ENCODE measurements at places on chromosomes 3 and 15.

DNA sequence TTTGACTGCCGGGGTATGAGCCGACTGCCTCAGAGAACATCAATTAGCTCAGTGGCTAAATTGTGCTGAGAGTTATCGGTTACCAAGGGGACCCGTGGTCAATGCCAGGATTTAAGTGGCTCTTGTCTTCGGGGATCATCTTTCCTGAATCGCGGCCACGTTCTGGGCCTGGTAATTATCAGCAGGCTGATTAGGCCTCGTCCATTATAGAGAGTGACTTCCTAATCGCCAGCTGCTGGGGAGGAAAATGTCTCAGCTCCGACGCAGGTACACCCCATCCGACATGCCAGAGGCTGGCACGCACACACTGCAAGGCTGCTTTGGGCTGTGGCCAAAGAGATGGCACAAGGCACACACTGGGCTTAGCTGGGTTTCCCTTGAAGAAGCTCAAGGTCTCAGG, 10.6 kb downstream of the TRH start:
- DNase-seq = no peak

DNA sequence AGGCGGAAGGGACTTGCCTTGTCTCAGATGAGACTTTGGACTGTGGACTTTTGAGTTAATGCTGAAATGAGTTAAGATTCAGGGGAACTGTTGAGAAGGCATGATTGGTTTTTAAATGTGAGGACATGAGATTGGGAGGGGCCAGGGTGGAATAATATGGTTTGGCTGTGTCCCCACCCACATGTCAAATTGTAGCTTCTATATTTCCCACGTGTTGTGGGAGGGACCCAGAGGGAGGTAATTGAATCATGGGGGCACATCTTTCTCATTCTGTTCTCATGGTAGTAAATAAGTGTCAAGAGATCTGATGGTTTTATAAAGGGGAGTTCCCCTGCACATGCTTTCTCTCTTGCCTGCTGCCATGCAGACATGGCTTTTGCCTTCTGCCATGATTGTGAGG, 89.2 kb downstream of the CGGBP1 start:
- DNase-seq = no peak

- DNase-seq = no peak
Observed at GRCh38 chr3:153704115-153704514, 417.1 kb upstream of the ARHGEF26 start.

- no peak for DNase-seq
Observed at GRCh38 chr3:72065236-72065635, 280.3 kb upstream of the PROK2 start.

GRCh38 chr3:54541369-54541768, 386.5 kb downstream of the LRTM1 start:
- no peak for DNase-seq

- DNase-seq = no peak
Observed at GRCh38 chr3:129045675-129046036, 14.9 kb upstream of the GP9 start.

GRCh38 chr3:127110982-127111693, 81.8 kb upstream of the PRR23E start:
- DNase-seq = no peak

DNA sequence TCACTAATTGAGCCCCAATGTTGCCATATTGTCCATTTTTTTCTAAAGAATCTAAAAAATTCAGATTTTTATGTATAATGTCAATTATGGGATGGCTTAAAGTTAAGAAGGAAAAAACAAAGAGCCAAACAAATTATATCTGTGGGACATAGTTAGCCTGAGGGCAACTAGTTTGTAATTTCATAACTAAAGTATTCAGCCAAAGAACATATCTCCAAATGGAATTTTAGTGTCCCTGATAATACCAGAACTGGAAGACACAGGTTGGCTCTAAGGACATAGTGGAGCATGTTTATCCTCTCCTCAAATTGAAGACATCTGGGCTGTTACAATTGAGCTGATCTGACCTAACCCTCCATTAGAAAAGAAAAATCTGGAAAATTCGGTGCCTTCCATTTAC, 144.2 kb downstream of the IL1RAP start:
- DNase-seq = no peak

- DNase-seq = no peak
Observed at GRCh38 chr15:40226736-40227135, 12.1 kb upstream of the PAK6 start.

- no peak for DNase-seq
Observed at GRCh38 chr3:134642445-134643149, 8.2 kb downstream of the KY start.

DNA sequence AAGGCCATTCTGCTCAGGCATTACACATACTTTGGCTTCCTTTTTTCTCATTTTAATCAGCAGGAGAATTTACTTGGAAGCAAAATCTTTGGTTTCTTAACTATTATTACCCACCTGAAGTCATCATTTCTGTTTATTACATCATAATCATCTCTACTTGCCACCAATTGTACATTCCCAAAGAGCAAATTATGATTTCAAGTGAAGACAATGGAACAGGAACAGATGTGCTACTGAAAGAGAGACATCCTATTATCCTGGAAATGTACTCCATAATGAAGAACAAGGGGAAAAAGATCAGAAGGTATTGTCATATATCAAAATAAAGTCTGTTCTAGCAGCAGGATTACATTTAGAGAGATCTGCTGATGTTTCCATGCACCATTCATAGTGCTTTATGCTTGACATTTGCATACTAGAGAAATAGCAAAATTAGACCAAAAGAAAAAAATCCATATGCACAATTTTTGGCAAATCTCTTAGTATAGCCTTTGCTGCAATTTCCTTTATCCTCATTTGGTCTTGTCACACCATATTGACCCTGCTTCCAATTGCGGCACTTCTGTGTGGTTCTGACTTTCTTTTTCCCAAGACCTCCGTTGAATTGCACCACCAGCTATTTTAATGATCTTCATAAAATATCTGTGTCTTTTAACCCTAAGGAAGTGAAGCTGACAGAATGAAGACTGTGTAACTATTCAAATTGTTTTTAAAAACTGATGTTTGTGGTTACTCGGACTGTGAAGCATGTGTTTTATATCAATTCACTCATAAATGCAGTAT, 683.8 kb downstream of the ZNF385D start:
- DNase-seq = no peak

DNA sequence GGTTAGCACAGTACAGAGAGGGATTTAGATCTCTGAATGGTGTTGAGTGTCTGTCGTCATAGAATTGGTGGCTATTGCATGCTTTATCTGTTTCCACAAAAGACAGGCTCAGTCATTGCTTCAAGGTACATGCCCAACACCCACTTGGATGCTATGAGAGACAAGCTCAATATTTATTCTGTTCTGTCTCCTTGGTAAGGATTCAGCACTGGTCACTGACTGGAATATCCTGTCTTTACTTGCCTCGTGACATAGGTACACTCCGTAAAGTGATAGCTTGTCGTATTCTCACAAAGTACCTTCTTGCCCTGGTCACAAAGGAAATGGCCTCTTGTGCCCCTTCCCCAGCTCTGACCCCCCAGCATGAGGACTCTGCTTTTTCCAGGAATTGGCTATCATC, 72.8 kb upstream of the CTNNB1 start:
- no peak for DNase-seq

DNA sequence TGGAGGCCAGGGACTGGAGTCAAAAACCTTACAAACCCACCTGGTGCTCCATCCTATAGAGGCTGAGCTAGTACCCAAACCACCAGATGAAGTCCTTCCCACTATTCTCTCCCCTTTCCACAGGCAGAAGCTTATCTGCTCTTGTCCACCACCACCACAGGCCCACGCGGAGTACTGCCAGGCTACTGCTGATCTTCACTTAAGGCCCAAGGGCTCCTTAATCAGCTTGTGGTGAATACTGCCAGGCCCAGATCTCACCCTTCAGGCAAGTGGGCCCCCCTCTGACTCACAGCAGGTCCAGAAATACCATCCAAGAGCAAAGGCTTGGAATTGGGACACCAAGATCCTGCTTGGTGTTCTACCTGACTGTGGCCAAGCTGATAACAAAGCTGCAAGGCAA, 598.1 kb upstream of the CBLB start:
- DNase-seq = no peak

- no peak for DNase-seq
Observed at GRCh38 chr3:100915706-100916495, 77.3 kb downstream of the ABI3BP start.

- no peak for DNase-seq
Observed at GRCh38 chr15:60000113-60000823, 3.8 kb upstream of the FOXB1 start.

DNA sequence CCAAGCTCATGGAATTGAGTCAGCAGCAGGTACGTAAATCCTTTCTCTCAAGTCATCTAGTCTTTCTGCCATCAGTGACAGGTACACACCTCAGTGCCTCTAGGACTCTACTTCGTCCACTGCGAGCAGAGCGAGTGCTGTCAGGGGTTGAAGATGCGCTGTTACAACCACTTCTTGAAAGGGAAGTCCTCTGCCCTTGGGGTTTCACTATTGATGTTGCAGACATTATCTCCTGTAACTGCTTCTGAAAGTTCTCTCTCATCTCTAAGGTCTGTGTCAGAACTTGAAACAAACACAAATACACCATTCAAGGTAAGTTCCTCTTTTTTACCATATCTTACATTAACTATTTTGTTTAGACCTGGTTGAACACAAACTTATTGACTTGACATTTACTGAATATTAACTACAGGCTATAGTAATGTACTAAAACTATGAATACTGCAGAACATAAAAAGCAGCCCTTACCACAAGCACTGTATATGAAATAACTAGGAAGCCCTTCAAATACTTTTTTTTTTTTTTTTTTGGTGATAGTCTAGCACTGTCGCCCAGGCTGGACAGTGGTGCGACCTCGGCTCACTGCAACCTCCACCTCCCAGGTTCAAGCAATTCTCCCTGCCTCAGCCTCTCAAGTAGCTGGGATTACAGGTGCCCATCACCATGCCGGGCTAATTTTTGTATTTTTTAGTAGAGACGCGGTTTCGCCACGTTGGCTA, 41.5 kb downstream of the TOPBP1 start:
- no peak for DNase-seq

DNA sequence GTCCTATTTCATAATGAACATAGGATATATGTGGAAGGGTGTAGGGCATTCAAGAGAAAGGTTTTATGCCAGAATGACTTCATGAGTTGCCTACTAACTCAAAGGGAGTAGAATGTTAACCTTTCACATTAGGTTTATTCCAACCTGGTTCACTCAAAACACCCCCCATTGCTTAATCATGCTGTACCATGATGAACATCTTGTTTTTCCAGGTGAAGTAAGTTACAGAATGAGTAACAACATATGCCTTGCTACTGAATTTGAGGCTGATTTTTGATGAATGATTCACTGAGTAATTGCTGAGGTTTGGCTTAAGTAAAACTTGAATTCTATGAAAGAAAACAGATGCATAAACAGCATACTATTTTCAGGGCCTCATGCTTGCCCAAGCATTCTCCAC, 5.9 kb upstream of the CLDN16 start:
- DNase-seq = no peak

- DNase-seq = no peak
Observed at GRCh38 chr15:39110336-39110735, 470.5 kb upstream of the THBS1 start.

GRCh38 chr3:27423463-27423862, 54.3 kb upstream of the NEK10 start:
- DNase-seq = no peak

DNA sequence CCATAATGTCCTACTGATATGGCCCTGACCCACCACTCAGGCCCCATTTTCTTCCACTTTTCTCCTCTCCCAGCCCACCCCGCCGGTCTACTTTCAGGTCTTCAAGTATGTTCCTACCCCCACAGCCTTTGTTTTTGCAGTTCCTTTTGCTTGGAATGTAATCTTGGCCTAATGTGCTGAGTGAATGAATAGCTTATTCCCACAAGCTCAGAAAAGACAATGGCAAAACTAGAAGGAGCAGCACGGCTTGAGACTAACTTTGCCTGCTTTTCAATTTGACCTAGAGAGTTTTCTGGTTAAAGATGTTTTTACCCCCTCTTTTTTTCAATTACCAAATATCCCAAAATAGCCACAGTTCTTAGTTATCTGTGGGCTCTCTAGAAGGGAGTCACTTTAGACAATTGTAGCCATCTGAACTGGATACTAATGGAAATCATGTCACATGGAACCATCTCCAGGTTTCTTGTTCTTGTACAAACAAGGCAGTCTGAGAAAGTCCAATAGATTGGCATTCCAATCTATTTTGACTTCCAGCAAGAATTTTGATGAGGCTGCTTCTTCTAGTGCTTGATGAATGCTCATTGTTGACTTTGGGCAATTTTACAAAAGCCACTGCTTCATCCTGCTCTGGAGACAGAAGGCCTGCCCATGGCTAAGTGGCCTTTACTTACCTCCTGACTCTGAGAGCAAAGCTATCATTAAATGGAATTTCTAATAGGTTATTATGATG, 16.3 kb upstream of the LMCD1 start:
- DNase-seq = no peak

GRCh38 chr3:120025520-120025919, 68.7 kb downstream of the GSK3B start:
- no peak for DNase-seq

- no peak for DNase-seq
Observed at GRCh38 chr15:20665653-20666052, 124.1 kb upstream of the GOLGA6L6 start.

DNA sequence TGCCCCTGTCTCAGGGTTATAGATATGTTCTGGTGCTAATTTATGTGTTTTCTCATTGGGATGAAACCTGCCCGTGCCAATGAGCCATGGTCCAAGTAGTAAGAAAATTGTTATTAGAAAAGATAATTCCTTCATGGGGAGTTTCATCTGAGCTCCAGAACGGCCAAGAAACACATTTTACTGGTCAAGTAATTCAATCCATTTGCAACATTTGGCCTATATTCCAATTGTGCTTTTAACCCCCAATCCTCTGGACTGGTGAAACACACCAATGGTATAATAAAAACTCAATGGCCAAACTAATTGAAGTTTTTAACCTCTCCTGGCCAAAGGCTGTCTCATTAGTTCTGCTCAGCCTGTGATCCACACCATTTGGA, 53.7 kb upstream of the XCR1 start:
- no peak for DNase-seq

DNA sequence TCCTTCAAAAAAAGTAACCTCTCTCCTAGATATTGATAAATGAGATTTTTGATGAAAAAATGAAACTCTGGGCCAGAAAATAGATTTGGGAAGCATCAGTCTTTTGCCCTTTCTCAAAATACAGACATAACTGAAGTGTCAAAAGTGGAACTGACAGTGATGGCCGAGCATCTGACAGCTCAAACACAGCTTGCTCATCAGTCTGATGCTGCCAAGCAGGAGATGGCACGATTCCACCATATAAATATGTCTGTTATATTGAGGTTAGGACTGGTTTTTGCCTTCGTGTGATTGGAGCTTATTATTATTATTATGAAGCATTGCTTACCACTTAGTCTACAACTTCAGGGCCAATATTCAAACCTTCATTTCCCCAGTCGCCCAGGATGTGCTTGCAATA, 152.6 kb upstream of the EPHA3 start:
- DNase-seq = no peak

- no peak for DNase-seq
Observed at GRCh38 chr15:41942886-41943285, 29.5 kb downstream of the EHD4 start.

Data from stimulated activated CD8-positive, alpha-beta memory T cell treated with anti-CD3 and anti-CD28 coated beads, Interleukin-7, amount 100 ng/mL, for 48 hours (primary cell).